ENCODE measurements at places on chromosomes 4 and X.

- DNase-seq: no peak
- H3K36me3 ChIP-seq: no peaks in the 10 kb centered on the region
- no peaks in the 10 kb centered on the region for H3K27me3 ChIP-seq
- H3K27ac ChIP-seq: no peak overlapping the region
These were observed 180.4 kb upstream of the FAT1 start for GRCh38 chr4:186904101-186904500.

DNA sequence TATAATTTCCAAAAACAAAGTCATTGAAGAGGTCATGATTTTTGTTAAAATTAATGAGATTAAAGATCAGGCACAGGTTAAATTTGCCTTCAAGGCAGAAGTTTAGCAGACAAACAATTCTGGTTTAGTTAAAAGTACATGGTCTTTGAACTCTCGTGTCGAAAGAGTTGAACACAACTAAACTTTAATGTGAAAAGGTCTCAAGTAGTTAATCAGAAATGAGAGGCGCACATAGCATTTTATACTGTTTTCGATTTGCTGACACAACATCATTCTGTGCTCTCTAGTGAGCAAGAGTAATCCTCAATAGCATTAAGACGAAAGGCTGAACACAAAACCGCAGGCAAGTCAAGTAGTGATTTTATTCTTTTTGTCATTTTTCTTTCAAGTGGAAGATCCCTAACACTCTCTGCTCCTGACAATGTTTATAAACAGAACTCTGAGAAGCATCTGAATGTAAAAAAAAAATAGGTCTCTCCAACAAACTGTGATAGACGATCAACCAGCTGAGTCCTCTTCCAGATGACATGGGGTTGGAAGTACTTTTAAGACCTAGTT, 49.8 kb downstream of the SH3RF1 start:
- H3K27me3 ChIP-seq: no peaks in the 10 kb centered on the region
- no peaks in the 10 kb centered on the region for H3K36me3 ChIP-seq
- no peaks in the 10 kb centered on the region for H3K4me1 ChIP-seq
- no peak for DNase-seq

DNA sequence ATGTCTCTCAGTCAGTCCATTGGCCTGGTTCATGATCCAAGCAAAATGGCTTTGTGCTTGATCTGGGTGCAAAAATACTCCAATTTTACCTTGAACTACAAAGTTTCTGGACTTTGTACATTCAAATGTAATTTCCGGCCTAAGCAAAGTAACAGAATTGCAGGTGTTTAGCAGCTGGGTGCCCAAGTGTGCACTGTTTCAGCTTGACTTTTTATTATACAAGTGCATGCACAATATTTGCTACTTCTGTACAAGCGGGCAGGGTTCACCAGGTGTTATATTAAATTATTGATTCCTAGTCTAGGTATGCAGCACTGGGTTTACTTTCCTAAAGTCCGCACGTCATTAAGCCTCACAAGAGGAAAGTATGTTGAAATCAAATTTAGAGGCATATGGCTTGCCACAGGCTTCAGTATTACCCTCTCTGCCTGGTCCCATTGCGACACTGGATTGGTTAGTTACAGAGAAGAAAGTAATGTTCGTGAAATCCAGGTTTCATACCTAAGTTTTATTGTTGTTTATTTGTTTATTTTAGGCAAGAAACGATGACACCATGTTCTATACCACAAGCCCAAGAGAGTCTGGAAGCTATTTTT, 376.9 kb upstream of the CTSO start:
- H3K4me3 ChIP-seq: no peak overlapping the region
- no peaks in the 10 kb centered on the region for H3K36me3 ChIP-seq
- no peak overlapping the region for H3K27ac ChIP-seq

- DNase-seq: no peak
- peaks cover 23% of the 10 kb centered on the region for H3K4me1 ChIP-seq
- H3K27me3 ChIP-seq: no peaks in the 10 kb centered on the region
- no peaks in the 10 kb centered on the region for H3K36me3 ChIP-seq
These were observed 30.5 kb downstream of the AFF1 start for GRCh38 chr4:86965019-86965976.

DNA sequence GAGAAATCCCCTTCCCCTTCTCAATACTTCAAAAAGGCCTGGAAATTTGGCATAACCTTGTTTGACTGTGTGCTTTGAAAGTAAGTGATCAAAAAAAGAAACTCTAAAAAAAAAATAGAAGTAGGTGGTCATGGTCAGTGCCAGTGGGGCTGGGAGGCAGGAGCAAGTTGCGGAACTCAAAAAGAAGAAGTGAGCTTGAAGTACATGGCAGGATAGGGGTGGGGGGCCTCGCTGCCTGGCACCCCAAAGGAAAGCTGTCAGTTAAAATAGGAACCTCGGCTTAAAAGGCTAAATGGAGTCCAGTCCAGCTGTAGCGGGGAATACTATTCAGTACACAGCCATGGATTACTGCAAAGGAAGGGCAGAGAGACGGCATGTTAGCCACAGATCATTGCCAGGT, 12.2 kb upstream of the NKRF start:
- DNase-seq: no peak
- no peaks in the 10 kb centered on the region for H3K27me3 ChIP-seq
- H3K4me3 ChIP-seq: no peak overlapping the region
- H3K36me3 ChIP-seq: no peaks in the 10 kb centered on the region

GRCh38 chr4:184261246-184261645, 43.6 kb upstream of the ENPP6 start:
- H3K4me1 ChIP-seq: peaks cover 8% of the 10 kb centered on the region
- no peak for DNase-seq
- H3K27me3 ChIP-seq: no peaks in the 10 kb centered on the region
- no peaks in the 10 kb centered on the region for H3K36me3 ChIP-seq

DNA sequence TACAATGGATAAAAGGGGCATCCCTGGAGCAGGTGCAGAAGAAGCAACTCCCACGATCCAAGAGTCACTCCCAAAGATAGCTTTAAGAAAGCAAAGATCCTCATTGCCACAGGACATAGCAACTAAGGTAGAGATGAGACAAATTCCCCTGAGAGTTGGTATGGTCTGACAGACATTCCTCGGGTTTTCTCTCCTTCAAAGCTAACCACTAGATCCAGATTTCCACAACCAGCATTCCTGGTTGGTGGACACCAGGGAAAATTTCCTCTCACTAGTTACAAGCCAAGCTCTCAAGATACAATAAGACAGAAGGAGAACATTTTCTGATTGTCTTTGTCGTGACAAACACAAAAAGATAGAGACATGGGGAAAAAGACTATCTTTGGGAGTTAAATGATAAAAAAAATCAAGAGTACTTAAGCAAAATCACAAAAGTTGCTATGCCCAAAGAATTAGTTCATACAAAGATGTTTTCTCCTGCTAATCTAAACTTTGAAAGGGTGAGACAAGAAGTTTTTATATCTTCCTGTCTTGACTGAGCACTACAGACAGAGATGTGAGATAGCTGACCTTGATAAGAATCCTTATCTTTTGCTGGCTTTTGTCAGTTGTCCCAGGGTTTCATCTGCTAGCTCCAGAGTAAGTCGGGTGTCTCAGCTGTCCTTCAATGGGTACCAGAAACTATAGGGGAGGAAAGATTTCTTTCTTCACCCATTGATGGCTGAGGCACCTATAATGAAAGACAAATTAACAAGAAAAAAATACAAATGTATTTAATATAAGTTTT, 200.5 kb downstream of the CENPC start:
- H3K4me3 ChIP-seq: no peak overlapping the region
- no peak overlapping the region for H3K27ac ChIP-seq
- no peak for DNase-seq
- no peaks in the 10 kb centered on the region for H3K36me3 ChIP-seq
- no peaks in the 10 kb centered on the region for H3K4me1 ChIP-seq
- no peaks in the 10 kb centered on the region for H3K27me3 ChIP-seq

All from CD4-positive, alpha-beta memory T cell (primary cell).